ENCODE measurements at places on chromosomes 16 and 17.

- DNase-seq = no peak
Observed at GRCh38 chr17:63433746-63434591, 12.1 kb downstream of the CYB561 start.

- no peak for DNase-seq
Observed at GRCh38 chr16:49835161-49835777, 20.6 kb downstream of the ZNF423 start.

- DNase-seq = no peak
Observed at GRCh38 chr17:40284085-40284713, 3.5 kb upstream of the CDC6 start.

- DNase-seq = no peak
Observed at GRCh38 chr17:30812218-30813177, 12.0 kb downstream of the CRLF3 start.

DNA sequence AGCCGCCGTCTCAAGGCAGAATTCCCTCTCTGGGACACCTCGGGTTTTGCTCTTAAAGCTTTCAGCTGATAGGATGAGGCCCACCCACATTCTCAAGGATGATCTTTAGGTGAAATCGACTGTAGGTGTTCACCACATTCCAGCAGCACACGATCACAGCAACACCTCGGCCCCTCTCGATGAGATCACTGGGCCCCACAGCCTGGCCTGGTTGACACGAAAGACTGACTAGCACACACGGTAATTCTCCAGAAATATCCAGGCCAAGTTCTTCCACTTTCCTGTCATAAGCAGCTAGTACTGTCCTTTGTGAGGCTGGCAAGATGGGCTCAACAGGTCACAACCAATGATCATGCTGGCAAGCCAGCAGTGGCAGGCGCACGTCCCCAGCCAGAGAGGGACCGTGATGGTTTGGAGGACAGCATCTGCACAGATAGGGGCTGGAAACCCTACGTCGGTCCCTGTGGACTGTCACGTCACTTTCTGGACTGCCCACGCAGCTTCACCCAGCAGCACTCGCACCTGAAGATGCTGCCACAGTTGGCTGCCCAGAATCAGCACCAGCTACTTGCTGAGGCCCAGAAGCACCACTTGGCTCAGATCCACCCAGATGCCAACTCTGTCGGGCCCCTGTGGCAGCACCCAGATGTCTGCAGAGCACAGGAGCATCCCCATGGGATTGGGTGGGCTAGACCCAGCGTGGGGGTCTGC lies 17.4 kb downstream of the TMC6 start:
- DNase-seq = no peak

DNA sequence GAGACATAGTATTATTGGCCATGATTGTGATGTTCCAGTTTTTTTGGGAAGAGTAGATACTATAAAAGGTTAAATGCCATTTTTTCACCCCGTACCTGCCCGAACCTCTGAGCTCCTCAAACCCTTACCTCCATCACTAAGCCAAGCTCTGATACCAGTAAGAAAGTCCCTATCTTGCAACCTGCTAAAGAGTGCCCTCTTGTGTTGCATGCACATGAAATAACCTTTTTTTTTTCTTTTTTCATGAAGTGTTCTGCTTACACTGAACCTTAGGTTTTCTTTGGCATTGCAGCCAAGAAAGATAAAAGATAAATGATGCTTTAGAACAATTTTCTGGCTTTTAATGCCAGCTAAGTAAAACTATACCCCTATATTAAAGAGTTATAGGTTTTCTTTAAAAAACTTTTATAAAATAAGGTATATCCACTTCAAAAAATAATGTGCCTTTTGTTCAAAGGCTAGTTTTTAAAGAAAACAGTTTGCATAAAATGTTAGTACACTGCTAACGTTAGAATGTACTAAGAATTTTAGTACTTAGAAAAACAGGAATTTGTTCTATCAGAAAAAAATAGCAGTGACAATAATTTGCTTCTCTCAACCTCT lies 295.3 kb upstream of the PMFBP1 start:
- DNase-seq = no peak

Data from stimulated activated CD4-positive, alpha-beta T cell treated with anti-CD3 and anti-CD28 coated beads, TNF-alpha, amount 100 ng/mL, for 24 hours (primary cell).